ENCODE measurements at places on chromosomes 6 and 20.

- no peak for DNase-seq
Observed at GRCh38 chr6:71220466-71220865, 68.1 kb upstream of the OGFRL1 start.

- DNase-seq: no peak
Observed at GRCh38 chr6:77880501-77880900, 227.7 kb downstream of the MEI4 start.

- DNase-seq: no peak
Observed at GRCh38 chr6:62150048-62150663, 135.9 kb downstream of the KHDRBS2 start.

- no peak for DNase-seq
Observed at GRCh38 chr6:51415501-51415900, 596.8 kb downstream of the TFAP2B start.

GRCh38 chr6:157997893-157998608 is 16.4 kb downstream of the SYNJ2 start:
- DNase-seq: no peak

DNA sequence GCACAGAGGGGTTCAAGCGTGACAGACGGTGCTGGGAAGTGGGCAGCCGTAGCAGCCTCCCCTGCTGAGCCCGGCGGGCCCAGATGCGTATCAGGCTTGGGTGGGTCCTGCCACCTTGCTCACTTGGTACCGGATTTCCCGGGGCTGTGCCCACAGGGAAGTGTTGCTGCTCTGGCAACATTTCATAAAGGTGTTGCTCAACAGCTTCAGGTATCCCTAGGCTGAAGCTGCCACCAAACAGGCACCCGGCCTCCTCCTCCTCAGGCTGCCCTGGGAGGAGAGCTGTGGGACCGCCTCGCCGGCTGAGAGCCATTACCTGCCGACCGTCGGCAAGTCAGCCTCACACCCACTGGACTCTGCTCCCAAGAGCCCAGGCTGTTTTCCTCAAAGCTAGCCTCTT is 11.5 kb downstream of the PSMG4 start:
- no peak for DNase-seq

- no peak for DNase-seq
Observed at GRCh38 chr6:168358842-168359420, 39.4 kb upstream of the DACT2 start.

- DNase-seq: no peak
Observed at GRCh38 chr20:11936157-11936556, 18.5 kb downstream of the BTBD3 start.

GRCh38 chr20:33803921-33804337 is 7.2 kb upstream of the CHMP4B start:
- DNase-seq: no peak

DNA sequence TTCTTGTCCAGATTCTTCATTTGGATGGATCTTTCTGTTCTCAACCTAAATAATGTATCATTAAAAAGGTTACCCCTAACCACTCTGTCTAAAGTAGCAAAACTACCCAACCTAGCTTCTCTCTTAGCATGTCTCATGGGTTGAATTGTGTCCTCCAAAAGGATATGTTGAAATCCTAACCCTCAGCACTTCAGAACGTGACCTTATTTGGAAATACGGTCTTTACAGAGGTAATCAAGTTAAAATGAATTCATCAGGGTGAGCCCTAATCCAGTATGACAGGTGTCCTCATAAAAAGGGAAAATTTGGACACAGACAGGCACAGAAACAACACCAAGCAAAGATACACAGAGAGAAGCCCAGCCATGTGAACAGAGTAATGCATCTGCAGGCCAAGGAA is 6.1 kb upstream of the FRK start:
- DNase-seq: no peak

- DNase-seq: no peak
Observed at GRCh38 chr6:138909975-138910374, 78.1 kb downstream of the REPS1 start.

DNA sequence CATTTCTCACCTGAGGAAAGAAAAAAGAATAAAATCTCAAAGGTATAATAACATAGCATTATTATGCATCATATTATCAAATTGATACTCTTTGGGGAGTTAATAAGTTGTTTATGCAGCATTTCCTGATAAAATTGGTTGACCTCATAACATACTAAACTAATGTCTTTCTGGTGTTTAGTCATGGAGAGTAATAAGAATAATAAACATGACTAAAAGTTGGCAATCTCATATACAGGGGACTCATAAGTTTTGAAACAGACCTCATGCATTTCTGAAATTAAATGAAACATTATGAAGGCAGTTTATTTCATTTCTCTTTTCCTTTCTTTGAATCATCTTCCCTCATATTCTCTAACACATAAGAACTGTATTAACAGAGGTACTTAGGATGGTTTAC is 60.5 kb upstream of the PRDM1 start:
- DNase-seq: no peak

DNA sequence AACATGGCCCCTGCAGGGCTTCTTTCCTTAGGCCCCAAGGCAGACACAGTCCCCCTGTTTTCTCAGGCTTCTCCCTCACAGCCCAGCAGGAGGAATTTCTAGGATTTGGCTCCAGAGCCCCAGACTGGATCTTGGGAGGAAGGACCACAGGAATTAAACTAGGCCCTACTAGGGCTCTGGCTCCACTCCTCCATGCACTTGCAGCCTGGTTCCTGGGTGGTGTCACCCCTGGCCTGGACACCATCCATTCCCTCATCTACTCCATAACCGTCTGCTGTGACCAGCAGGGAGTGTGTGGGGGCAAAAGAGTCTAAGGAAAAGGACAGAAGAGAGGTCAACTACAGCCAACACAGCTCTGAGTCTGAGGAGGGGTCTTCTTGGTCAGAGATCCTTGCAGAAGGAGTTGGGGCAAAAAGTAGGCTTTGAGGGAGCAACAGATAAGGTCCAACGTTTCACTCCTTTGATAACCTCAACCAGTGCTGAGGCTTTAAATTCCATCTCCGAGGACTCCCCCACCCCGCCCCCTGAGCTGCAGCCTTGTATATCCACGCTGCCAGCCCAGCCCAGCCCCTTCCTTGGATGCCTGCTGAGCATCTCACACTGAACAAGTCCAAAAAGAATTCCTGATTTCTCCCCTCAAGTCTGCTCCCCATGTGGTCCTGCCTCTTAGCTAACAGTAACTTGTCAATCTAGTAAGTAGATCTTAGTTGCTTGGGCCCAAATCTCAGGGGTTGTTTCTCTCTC is 27.9 kb upstream of the SPDEF start:
- DNase-seq: no peak

DNA sequence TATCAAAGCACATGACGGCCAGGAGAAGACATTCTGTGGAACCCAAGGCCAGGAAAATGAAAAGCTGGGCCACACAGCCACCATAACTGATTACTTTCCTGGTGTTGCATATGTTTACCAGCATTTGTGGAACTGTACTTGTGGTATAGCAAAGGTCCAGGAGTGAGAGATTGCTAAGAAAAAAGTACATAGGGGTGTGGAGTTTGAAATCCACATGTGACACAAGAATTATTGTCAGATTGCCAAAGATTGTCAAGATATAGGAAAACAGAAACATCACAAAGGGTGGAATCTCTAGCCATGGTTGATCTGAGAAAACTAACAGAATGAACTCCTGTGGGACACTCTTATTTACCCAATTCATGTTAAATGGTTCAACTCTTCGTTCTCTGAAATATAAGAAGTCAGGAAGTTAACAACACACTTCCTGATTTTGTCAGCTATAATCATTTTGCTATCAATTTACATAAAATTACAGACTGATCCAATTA is at the start of gene OR2B2:
Gene OR2B2 (minus strand): TSS at position 441 of the 491 bp plus-strand sequence. CDS start 77 bp downstream, at position 364.
- no peak for DNase-seq

DNA sequence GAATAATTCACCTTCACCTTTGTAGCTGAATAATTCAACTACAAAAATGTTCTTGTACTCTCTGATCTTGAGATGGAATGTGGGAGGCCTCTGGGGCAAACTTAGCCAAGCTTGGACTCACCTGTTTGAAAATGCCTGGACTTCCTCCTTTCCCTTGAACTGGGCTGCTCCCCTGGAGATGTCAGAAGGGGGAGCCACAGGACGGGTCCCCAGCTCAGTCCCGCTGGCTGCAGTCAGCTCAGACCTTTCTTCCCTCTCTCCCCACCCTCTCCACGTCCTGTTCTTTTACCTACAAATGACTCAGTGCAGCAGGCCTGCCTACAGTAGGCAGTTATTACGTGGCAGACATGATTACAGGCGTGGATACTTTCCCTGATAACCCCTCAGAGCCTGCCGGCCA is 131.5 kb upstream of the RALGAPA2 start:
- DNase-seq: no peak
